ENCODE measurements at places on chromosomes 3 and 15.

GRCh38 chr3:16085410-16085809, 89.1 kb upstream of the GALNT15 start:
- DNase-seq = no peak

DNA sequence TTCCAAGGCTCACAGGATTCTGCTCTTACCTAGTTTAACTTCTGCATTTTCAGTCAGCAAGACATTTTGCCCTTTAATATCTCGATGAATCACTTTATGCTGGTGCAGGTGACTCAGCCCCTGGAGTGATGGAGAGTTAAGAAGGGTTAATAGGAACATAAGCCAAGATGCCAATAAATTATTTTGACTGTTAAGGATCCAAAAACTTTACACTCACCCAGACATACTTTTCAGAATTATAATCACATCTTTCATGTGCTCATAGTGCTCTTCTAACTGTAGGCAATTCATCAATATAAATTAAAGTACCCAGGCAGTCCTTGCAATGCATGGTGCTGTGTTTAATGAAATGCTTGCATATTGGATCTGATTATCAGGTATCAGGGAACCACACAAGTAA, 164.1 kb upstream of the SLC2A2 start:
- DNase-seq = no peak

DNA sequence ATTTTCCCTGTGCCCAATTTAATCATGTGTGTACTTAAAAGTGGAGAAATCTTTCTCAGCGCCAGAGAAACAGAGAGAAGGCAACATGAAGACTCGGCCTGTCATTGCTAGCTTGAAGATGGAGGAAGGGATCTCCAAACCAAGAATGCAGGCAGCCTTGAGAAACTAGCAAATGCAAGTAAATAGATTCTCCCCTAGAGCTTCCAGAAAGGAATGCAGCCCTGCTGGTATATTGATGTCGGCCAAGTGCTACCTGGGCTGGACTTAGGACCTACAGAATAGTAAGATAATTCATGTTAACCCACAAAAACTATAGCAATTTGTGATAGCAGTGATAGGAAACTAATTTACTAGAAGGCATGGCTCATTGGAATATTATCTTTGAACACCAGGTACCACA, 150.9 kb upstream of the ABI3BP start:
- no peak for DNase-seq

DNA sequence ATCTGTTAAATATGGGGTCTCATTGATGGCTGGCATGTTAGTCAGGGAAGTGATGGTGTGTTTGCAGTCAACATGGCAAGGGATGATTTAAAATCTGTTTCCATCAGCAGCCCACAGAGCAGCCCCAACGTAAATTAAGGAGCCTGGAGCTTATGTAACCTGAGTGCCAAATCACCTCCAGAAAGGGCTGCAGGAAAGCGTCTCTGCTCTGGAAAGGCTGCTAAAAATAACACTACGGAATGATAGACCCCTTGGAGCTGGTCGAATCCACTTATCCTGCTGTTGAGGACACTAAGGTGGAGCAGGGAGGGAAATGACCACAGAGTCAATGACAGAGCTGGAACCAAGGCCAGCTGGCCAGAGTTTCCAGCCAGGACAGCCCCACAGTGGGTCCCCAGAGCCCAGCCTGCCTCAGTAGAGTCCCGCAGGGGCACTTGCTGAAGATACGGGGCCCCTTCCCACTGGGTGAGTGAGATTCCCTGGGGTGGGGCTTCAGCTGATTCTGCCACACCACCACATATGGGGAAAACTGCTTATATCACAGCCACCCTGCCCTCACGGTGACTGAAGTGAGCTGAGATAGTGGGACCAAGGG, 63.5 kb downstream of the EPHB1 start:
- DNase-seq = no peak

DNA sequence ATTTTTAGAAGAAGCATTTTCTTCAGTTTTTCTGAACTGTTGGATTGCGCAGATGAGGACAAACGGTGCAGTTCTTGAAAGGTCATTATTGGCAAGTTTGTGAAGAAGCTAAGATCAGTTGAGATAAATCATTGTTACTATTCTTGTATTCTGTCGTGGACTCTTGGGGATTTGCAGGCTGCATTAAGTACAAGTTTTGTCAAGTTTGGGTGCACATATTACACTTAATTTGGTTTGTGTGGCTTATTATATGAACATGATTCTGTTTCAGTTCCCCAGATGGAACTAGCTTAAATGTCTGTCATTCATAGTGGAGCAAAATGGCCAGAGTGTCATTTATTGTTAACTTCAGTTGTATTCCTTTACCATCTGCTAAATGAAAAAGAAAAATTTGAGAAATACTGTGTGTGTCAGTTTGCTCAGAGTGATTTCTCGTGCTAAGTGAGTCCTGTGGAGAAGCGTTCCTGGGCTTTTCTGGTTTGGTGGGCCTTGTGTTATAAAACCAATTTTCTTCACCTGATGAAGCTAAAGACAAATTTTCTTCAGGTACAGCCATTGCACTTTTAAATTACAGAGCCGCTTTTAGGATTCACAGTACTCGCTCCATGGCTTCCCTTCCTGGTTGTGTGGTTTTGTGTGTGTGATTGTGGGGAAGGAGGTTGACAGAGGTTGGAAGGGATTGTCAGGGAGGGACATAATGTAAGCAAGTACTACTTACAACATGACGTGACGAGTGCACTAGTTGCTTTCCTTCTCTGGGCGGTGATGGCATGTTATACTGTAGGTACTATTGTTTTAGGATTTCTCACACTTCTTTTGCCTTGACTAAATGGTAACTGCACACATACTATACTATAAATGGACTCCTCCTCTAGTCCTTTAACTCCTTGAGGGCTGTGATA, 1.7 kb downstream of the AKAP13 start:
- no peak for DNase-seq
